Activated CD4-positive, alpha-beta T cell treated with anti-CD3 and anti-CD28 coated beads, Interleukin-2, amount 50 U/mL, for 4 hours (primary cell): ENCODE measurements at places on chromosomes 2 and 18.

DNA sequence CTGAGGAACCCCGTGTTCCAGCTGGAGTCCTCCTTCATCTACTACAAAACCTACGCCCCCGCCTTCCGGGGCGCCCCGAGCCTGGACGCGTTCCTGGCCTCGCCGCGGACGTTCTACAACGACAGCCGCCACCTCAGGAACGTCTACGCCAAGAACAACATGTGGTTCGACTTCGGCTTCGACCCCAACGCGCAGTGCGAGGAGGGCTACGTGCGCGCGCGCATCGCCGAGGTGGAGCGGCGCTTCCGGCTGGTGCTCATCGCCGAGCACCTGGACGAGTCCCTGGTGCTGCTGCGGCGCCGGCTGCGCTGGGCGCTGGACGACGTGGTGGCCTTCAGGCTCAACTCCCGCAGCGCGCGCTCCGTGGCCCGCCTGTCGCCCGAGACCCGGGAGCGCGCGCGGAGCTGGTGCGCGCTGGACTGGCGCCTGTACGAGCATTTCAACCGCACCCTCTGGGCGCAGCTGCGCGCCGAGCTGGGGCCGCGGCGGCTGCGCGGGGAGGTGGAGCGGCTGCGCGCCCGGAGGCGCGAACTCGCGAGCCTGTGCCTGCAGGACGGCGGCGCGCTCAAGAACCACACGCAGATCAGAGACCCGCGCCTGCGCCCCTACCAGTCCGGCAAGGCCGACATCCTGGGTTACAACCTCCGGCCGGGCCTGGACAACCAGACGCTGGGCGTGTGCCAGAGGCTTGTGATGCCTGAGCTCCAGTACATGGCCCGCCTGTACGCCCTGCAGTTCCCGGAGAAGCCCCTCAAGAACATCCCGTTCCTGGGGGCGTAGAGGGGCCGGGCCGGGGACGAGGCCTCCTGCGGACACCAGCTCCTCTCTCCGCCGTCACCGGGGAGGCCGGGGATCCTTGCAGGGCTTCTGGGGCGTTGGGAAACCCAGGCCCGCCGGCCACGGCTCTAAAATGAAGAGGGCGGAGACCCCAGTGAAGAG is 5.3 kb upstream of the NEU4 start:
- no peak for DNase-seq

- no peak for DNase-seq
These were observed 240.3 kb downstream of the CDH7 start for GRCh38 chr18:65990944-65991708.

- DNase-seq, result no peak
These were observed 116.5 kb upstream of the LYPD6 start for GRCh38 chr2:149213764-149214493.

DNA sequence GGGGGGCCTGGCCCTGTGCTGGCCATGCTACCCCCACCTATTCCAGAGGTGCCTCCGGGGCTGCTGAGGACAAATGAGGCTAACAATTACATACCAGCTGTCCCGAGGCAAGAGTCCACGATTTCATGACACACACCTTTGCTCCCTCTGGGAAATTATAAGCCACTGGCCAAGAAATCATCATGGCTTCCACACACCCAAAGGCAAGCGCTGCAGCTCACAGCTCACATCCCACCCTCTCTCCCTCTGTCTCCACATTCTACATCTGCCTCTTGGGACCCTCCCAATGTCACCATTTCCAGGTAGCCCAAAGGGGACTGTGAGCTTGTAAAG is 134.4 kb downstream of the HDAC4 start:
- DNase-seq, result no peak

DNA sequence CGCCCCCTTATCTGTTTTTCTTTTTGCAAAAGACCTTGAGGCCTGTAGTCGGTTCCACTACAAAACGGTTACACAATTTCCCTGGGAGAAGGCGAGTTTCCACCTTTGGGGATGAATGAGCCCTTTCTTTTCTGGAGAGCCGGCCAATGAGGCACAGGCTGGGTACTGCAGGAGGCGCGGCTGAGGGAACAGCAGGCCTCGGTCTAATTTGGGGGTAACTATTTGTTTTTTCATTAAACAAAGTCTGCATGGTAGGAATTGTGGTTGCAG is 129.2 kb downstream of the MYCN start:
- no peak for DNase-seq

DNA sequence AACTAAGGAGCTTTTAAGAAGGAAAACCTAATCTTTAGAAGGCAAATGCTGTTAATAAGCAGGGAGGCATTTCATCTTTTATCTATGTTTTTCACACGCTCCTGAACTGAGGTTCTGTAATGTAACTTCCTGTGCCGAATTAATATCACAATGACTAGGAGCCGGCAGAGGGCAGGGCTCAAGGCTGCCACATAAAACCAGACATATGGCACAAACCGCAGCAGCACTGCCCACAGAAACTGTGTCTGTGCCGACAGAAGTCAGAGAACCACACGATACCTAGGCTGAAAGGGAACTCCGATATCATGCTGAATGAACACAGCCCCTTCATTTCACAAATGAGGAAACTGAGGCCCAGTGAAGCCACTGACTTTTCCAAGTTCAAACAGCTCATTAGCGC is 112.1 kb downstream of the EIPR1 start:
- no peak for DNase-seq

DNA sequence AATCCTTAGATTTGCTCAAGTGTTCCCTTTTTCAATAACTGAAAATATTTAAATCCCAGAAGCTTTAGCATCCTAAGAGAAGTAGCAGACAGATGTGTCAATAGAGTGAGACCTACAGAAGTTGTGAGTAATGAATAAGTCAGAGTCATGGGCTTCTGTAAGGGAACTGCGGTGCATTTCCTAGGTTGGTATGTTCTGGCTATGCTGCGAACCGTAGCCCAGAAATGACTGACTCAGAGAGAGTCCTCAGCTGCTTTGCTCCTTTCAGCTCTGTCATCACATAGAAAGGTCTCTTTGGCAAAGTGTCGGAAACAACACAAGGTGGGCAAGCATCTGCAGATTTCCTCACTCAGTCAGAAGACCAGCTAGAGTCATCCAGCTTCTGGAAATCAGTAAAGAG is 297.1 kb downstream of the ARHGAP15 start:
- no peak for DNase-seq
